ENCODE measurements at places on chromosomes 11 and 22.

GRCh38 chr22:48740731-48741405 lies 1086.8 kb downstream of the BRD1 start:
- no peak for DNase-seq

- no peak for DNase-seq
Measured at GRCh38 chr11:47498149-47498548, 49.2 kb upstream of the RAPSN start.

DNA sequence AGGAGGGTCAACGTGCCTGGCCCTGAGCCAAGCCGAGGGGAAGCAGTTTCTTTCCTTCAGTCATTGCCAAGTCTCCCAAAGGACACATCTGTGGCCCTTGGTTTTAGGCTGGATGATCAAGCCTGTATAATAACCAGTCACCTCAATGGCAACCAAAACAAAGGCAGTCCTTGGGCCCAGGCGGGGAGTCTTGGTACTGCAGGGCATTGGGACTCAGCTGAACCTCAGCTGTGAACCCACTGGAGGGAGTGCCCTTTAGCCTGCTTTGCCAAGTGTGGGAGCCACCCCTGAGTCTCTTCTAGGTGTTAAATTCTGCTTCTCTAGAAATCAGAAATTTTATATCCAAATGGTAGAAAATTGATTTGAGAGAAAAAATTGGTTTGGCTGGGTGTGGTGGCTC lies 36.9 kb downstream of the CPT1A start:
- no peak for DNase-seq

DNA sequence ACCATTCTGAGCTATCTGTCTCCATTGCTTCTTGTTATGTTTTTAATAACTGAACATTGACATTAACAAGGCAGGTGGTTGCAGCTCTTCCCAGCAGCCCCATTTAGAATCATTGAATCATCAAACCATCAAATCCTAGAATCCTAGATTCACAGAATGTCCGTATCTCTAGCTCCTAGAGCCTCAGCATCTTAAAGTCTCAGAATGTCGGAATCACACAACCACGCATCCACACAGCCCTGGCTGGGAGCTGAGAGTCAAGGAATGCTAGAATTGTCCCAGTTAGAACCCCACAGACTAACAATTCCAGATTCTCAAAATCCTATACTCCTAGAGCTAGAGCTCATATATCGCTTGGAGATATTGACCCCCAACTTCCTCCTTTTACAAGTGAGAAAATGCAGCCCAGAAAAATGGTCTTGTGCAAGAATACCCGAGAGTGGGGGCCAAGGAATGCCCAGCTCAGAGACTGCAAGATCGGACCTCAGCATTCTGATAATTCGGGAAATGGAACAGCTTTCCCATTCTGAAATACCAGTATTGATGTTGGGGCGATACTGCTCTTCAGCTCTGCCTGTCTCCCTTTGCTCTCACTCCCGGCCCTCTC lies 38.8 kb downstream of the PDE2A start:
- DNase-seq: no peak

GRCh38 chr11:12827929-12828812 lies 153.9 kb downstream of the TEAD1 start:
- no peak for DNase-seq

GRCh38 chr22:20137671-20138416 lies 6.2 kb downstream of the ZDHHC8 start:
- no peak for DNase-seq

DNA sequence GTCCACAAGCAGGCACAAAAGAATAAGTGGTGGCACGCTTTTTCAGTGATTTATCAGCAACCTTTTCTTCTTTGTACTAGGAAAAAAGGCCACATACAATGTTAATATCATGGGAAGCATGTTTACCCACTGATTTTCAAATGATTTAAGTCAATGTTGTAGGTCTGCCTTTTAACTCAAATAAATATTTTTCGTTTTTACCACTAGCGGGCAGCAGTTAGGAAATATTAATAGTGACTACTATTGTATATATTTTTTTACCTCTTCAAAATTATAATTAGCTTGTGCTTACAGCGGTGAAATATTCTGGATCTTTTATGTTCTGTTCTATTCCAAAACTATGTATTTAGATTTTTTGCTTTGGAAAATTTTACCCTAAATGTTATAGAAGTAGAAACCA lies 6.4 kb upstream of the SLC17A6 start:
- no peak for DNase-seq
